GOT3 (cell line): ENCODE measurements at places on chromosomes 11 and 22.

- DNase-seq, result no peak
Observed at GRCh38 chr11:116134450-116134849, 630.2 kb upstream of the CADM1 start.

- no peak for DNase-seq
Observed at GRCh38 chr22:23268139-23268712, 87.9 kb downstream of the BCR start.

GRCh38 chr22:38700270-38700788, 414 bp downstream of the JOSD1 start:
- DNase-seq, result peak; percentile 38

GRCh38 chr22:17060126-17060525, 24.7 kb upstream of the IL17RA start:
- no peak for DNase-seq

DNA sequence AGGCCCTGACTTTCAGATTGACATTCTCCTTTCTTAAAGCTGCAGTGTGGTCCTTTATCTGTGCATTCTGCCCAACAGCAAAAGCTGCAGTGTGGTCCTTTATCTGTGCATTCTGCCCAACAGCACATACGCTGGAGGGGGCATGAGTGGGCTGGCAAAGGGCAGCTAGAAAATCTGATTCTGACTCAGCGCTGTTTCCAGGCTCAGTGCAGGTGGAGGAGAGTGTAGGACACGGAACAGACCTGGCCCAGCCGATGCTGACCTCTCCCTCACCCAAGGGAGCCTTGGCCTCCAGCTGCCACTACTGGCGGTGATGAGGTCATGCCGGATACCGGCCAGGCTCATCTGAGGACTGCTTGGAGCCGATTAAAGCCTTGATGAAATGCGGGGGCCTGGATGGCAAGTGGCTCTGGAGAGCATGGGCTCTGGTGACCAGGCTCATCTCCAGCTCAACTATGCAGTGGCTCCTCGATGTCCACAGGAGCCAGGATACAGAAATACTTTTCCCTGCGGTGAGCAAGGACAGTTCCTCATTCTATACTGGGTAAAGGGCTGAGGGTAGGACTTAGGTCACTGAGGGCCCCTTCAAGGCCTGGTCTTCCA, 84.6 kb downstream of the CLPB start:
- no peak for DNase-seq

- DNase-seq, result no peak
Observed at GRCh38 chr11:122754553-122755322, 83.6 kb upstream of the CRTAM start.

- DNase-seq, result no peak
Observed at GRCh38 chr22:38944653-38945052, 12.8 kb upstream of the APOBEC3A start.

DNA sequence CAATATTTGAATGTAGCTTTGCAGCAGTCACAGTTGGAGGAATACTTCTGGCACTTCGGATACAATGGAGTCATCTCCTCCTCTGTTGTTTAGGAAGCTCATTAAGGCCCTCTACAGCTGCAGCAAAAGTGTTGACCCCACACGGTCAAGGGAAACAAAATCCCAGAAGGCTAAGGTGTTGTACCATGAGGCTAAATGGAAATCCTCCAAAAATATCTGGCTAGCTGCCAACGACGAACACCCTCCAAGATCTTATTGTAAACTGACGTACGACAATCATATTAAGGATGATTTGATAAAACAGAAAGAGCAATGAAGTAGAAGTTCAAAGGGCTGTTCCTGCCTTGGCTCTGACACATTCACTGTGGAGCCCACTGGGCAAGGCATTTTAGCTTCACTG, 4.0 kb downstream of the POGLUT3 start:
- DNase-seq, result no peak

DNA sequence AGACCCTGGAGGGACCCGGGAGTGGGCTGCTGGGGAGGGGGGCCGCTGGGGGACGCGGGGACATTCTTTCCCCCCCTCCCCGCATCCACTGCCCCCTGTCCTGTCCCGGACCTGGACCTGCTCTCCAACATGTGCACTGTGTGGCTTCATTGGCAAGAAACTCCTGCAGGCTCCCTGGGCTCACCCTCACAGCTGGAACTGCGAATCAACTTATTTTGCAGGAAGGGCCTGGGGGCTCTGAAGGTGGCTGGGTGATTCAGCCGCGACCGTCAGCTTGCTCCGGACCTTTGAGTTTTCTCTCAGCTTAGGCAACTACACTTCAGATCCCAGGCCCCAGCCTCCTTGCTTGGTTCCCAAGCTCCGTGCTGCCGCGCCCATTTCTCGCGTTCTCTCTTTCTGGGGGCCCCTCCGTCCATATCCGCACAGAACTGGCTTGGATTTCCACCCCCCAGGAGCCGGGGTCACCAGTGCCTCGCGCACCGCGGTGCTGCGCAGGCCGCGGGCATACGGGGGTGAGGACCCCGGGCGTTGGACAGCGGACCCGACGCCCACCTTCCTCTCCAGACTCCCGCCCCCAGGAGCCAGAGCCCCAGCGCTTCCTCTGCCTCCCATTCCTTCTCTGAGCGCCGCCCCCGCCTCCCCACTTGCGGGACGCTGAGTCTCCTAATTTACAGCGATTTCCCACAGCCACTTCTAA, 471 bp upstream of the AHNAK start:
- DNase-seq, result no peak

- DNase-seq, result no peak
Observed at GRCh38 chr11:96741068-96741467, 351.3 kb downstream of the JRKL start.

DNA sequence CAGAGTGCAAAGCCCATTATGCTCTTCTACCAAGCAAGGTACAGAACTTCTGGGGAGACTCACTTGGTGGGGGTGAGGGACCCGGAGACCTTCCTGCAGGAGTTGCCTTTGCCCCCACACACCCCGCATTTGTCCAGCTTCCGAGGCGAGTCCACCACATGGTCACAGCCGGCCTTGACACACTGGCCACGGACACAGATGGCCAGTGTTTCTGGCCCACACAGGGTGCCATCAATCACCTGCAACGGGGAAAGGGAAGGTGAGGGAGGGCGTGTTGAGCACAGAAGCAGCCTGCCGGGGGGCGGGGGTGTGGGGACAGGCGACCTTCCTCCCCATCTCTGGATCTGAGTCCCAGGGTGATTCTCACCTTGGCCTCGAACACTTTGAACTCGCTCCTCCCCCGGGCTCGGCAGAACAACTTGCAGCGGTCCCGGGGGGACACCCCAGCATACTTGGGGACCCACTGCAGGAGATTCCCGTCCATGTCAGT, 20.0 kb downstream of the ADAMTS8 start:
- no peak for DNase-seq

DNA sequence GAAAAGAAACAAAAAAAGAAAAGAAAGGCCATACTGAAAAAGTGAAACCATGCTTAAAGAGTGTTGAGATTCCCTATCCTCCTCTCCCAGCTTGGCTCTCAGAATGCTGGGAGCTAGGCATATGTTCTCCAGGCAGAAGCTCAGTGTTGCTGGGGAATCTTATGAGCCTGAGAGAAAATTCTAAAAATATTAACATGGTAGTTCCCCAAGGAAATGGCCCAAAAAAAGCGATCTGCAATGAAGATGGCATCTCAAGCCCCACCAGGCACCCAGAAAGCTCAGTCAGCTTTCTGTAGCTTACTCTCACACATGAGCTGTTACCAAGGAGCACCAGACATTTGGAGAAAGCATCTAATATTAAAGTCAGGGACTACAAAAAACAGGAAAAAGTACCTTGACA, 94.5 kb downstream of the CD44 start:
- no peak for DNase-seq

DNA sequence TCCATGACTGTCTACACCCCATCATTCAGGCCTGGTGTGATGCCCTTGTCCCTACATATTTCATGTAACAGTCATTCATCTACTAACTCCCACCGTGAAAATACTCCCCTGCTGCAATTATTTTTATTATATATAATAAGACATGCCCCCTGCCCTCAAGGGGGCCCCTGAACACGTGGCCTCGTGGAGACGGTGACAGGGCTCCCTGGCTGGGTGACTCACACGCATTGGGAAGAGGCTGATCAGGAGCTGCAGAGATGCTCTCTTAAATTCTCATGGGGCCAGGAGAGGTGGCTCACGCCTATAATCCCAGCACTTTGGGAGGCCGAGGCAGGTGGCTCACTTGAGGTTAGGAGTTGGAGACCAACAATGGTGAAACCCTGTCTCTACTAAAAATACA, 88.6 kb downstream of the ST3GAL4 start:
- DNase-seq, result no peak

DNA sequence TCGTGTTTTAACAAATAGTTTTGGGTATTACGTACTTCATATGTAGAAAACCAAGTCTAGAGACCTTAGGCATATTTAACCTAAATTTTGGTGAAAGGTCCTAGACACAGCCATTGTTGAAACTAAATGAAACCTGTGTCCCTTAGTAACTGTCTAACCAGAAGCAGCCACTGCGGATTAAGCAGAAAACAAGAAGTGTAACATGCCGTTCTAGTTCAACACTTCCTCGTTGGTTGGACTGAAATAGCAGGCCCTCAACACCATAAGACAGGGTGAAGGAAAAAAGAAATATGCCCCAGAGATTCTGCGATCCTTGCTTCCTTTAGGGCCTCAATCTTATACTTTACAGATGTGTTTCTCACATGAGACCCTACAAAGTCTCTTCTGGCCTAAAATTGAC, 2.0 kb downstream of the NAA40 start:
- DNase-seq, result no peak

DNA sequence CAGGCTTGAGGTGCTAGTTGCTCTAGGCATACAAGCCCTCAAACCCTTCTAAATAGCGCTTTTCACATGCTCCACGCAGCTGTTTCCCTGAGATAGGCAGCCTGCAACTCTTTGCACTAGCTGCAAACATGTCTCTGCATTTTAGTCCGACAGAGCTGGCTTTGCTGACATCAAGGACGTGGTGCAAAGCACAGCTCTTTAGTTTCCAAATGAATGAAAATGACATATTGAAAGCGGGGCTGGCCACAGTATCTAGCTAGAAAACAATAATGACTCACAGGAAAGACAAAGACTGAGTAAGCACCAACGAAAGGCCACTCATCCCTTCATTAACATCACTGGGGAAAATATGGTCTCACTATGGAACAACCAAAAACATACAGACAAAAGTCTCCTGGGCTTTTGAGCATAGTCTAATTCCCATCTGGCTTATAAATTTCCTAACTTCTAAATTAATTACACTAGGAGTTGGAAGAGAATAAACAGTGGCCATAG, 15.3 kb upstream of the ZC3H12C start:
- DNase-seq, result no peak

DNA sequence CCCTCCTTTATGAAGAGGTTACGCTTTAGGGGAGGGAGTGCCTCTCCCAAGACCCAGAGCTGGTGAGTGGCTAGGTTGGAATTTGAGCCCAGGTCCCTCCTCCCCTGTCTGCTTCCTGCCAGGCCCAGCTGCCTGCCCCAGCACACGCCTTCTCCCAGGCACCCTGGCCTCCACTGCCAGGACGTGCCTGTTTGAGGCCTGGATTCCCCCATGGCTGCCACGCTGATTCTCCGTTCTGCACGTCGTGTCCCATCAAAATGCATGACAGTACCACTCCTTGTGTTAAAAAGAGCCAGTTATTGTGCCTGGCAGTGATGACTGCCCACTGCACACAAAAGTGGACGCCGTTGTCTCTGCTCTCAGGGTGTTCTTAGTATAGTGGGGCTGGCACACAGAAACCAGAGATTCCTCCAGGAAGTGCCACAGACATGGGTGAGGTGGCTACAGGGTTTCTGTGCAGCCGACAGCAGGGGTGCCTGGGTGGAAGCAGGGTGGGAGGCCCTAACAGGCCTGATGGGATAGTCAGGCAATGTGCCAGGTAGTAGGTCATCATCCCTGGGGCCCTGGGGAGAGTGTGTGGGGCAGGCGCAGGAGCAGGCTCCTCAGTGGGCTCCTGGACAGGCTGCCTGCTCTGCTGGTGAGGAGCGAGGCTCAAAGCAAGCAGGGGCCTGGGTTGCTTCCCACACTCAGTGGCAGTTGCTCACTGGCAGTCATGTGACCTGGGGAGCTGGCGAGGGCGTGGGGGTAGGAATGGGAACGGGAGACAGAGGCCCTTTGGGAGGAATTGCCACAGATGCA, 24.2 kb downstream of the MED15 start:
- DNase-seq, result no peak

DNA sequence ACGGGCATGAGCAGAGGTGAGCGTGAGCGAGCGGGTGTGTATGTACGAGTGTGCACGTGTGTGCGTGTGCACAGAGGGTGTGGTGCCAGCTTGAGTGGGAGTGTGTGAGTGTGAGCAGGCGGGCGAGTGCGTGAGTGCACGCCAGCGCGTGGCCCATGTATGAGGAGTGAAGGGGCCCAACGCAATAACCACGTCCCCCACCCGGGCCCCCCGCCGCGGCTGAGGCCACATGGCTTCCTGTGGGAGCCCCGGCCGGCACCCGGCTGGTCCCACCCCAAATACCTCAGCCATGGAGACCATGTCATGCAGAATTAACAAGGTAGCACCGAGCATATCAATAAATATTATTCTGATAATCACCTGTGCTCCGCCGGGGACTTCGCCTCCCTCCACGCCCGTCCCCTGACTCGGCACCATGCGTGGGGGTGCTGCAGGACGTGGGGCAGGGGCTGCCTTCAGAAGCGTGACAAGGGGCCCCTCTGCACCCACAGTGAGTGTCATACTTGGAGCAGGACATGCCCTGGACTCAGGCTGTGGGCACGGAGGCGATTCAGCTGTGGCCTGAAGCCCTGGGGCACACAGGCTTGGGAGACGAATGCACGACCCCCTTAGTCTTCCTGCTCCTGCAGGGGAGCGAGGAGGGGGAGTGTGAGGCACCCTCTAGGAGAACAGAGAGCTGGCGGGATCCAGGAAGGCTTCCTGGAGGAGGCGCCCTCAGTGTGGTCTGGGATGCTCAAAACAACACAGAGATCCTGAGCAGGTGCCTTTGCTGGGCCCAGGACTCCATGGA, 5.6 kb upstream of the TRABD start:
- no peak for DNase-seq

- no peak for DNase-seq
Observed at GRCh38 chr22:46576556-46577367, 39.3 kb upstream of the CELSR1 start.

DNA sequence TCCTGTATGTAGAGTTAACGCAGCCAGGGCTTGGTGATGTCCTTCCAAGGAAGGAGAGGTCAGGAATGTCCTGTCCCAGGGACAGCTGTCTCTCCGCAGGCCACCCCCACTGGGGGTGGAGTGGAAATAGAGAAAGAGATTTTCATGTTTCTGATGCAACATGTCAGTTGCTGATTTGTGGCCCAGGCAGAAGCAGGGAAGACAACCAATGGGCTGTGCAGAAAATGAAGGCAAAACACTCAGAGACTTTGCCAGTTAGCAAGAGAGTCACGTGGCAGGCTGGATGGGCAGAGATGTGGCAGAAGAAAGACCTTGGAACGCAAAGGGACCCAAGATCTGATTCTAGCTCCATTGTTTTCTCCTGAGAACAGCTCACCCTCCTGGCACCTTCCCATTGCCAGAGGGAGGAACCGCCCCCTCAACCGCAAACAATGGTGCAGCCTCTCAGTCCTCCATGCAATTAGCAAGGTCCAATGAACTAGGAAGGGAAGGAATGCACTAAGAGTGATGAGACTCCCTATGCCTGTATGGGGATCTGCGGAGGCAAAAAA, 71.0 kb downstream of the SYN3 start:
- DNase-seq, result no peak

GRCh38 chr11:100863080-100863581, 176.0 kb downstream of the ARHGAP42 start:
- no peak for DNase-seq

GRCh38 chr22:22408731-22409696, 99.5 kb downstream of the ZNF280B start:
- DNase-seq, result no peak

GRCh38 chr11:10080138-10080537, 213.9 kb downstream of the SBF2 start:
- DNase-seq, result no peak
